ENCODE measurements at places on chromosomes 11 and 22.

GRCh38 chr11:119152604-119153003 is 3.8 kb downstream of the ABCG4 start:
- DNase-seq = no peak

DNA sequence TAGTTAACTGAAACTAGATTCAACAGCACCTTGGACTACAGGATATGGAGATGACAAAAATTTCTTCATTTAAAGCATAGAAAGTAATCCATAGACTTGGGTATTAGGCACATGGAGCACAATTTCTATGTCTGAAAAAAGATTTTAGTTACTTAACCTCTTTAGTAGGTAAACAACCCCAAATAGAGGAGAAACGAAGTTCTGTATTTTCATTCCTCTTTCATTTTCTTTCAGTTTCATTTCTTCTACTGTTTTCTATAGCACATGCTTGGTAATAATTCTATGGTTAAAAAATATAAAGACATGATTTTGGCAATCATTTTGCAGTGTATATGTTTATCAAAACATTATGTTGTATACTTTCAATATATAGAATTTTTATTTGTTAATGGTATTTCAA is 99.5 kb downstream of the CASP12 start:
- no peak for DNase-seq

DNA sequence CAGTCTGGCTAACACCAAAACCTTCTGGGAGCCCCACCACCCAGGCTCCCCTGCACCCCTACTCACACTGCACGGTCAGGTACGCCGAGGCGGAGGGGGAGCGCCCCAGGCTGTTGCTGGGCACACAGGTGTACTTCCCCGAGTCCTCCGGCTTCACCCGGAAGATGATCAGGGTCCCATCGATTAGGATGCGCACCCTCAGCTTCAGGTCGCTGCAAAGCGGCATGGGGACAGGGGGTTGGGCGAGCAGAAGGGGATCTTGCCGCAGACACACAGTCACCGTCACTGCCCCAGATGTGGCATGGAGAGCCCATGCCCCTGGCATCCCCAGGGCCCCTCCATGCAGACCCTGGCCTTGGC is 21.2 kb downstream of the IGSF9B start:
- DNase-seq = no peak

- no peak for DNase-seq
Observed at GRCh38 chr22:29078036-29078868, 5.4 kb downstream of the KREMEN1 start.

GRCh38 chr11:12248330-12248729 is 129.0 kb upstream of the PARVA start:
- no peak for DNase-seq

GRCh38 chr11:66081505-66081904 is 11.4 kb downstream of the PACS1 start:
- DNase-seq = peak; percentile 1

Data from DMS 273 treated with DMSO at 0.1 percent for 48 hours (cell line).